CD4-positive, alpha-beta T cell treated with Interleukin-12 subunit alpha and Interleukin-12 subunit beta, for 1 hour (primary cell): ENCODE measurements at places on chromosomes 6 and 20.
A peak's percentile ranks its signal among the peaks of the same experiment; 100 is the strongest.

DNA sequence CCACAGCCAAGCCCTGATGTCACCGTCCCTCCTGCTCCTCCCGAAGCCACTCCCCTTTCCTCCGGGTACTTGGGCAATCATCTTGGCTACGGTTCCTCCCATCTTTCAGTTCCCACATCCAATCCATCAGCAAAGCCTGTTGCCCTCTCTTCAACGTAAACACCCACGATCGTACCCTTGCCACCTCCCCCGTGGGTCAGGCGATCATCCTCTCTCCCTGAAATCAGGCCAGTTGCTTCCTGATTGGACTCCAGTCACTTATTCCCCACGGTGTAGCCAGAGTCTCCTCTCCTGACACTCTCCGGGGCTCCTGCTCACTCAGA lies 44.5 kb downstream of the SULF2 start:
- peak; percentile 33 for DNase-seq

DNA sequence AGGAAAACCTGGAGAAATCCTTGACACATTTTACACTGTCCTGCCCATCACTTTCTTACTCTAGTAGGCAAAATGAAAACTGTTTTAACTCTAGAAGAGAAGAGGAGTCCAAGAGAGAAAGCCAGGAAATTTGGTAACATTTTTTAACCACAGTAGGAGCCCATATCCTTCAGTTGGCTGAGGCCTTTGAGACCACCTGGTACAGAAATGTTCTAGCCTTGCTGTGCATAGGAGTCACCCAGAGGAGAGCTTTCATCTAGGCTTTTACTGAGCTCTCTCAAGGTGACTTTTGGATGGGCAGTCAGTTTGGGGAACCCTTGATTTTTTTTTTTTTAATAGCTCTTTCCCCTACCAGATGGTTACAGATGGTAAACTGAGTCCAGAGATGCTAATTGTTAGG lies 25.0 kb downstream of the LRRN4 start:
- DNase-seq, result no peak

- no peak for DNase-seq
These were observed 434.3 kb downstream of the TBC1D32 start for GRCh38 chr6:120899932-120900331.

DNA sequence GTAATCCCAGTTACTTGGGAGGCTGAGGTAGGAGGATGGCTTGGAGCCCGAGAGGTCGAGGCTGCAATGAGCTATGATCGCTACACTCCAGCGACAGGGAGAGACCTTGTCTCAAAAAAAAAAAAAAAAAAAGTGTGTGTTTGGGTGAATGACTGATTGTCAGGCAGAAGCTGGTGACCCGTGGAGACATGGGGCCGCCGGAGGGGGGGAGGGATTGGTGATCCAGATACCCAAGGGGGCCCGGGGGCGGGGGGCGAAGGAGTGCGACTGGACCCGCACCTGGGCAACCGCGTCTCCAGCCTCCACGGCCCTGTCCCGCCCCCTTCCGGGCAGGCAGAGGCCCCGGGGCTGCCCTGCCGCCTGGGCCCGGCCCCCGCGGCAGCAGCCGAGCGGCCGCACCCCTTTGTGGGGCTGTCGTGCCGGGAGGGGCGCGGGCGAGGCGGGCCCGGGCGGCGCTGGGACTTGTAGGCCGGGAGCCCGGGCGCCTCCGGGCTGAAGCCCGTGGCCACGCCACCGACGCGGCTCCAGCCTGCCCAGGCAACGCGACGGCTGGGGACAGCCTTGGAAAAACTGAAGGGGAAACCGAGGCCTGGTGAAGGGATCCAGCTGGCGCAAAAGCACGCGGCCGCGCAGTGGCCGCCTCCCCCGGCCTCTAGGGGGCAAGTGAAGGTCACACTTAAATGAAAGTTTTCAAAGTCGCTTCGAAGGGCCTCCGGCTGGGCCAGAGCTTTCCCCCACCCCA lies 2.1 kb upstream of the RBM38 start:
- DNase-seq, result peak; percentile 65

DNA sequence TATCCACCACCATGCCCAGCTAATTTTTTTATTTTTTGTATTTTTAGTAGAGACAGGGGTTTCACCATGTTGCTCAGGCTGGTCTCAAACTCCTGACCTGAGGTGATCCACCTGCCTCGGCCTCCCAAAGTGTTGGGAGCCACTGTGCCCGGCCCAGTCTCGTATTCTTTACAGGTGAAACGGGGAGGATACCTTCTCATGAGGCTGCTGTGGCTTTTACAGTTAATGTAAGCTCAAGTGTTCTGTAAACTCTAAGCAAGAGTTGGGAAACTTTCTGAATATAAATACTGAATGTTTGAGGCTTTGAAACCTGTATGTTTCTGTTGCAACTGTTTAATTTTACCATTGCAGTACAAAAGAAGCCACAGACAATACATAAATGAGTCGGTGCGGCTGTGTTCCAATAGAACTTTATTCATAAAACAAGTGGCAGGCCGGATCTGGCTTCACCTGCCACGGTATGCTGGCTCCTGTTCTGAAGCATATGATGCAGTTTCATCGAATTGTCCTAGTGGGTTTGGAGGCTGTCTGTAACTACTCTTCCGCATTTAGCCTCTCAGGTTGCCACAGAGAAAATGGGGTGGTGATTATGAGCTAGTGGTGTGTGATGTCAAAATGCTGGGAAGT lies 192.5 kb upstream of the ZFP64 start:
- no peak for DNase-seq

- no peak for DNase-seq
These were observed 4.8 kb downstream of the SLC32A1 start for GRCh38 chr20:38728911-38729642.

- no peak for DNase-seq
These were observed 150.3 kb downstream of the MBOAT1 start for GRCh38 chr6:20061952-20062351.

DNA sequence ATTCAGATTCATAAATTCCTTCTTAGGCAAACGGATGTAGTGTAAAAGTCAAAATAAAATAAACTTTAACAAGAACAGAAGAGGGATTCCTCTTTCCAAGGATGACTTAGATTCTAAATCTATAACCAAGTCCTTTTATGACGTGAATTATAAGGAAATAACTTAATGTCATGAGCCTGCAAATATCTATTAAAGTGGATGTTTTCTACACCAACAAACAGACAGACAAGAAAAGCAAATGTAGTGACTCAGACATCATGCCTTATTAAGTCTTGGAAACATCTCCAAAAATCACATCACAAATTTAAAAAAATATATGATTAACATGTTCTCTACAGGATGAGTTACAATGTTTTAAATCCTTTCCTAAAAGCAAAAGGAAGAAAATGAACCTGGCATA lies 397.1 kb downstream of the ESR1 start:
- no peak for DNase-seq

GRCh38 chr6:15243910-15244619 lies 1.8 kb upstream of the JARID2 start:
- DNase-seq, result no peak

DNA sequence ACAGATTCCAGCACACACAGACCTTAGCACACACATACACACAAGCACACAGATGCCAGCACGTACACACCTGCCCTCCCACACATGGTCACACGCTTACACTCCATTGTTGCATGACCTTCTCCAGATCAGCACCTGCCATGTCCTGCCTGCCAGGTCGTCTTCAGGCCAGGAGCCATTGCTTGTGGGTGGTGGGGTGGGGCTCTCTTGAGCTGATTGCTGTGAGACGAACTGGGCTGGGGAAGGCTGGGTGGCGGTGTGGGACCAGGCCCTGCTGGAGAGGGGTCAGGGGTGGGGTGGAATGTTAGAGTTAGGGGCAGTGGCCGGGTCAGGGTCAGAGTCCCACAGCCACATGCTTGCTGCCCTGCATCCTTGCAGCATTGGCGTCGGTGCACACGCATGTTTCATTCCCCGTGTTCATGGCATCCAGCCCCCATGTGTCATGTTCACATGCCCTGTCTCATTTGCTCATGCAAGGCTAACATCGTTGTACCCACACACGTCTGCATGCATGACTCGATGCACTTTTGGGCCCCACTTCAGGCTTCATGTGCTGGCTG lies 6.5 kb upstream of the NPBWR2 start:
- DNase-seq, result no peak

- no peak for DNase-seq
These were observed 97.7 kb downstream of the RFX6 start for GRCh38 chr6:116974526-116975316.

DNA sequence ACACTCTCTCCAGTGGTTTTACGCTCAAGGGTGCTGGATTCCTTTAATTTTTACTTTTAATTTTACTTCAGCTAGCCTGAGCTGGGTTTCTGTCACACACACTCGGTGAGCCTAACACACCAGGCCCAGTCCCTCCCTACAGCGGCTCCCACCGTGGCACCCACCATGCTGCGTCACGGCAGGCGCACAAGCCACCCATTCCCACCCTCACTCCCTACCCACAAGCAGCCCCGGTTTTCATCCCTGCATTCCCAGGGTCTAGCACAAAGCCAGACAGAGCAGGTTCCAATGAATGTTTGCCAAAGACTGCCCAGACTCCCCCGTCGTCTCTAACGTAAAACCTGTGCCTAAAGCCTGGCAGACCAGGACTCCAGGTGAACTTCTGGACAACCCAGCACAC lies 50.3 kb downstream of the MYH7B start:
- DNase-seq, result no peak

DNA sequence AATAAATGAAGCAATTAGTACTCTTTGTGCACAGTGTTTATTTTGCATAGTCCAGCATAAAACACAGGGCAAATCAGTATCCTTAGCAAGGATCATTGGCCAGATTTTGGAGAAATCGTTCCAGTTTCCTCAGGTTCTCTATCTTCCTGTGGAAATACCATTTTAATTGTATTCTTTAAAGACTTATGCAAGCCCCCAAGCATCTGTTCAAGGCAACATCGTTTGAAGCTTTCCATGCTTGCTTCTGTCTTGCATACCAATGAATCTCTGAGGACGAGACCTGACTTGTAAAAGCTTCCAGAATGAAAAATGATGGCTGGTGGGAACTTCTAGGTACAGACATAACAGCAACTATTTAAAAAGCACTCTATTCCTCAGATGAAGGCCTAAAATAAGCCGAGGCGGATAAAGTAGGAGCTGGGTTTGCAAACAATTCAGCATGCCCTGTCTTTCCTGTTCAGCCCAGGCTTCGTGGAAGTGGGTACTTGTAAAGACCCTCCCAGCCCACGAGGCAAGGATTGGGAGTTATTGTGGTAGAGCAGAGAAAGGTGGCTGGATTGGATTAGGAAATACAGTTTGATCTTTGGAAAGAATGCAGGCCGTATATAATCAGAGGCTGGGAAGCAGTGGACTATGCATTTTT lies 21.6 kb downstream of the NRSN1 start:
- DNase-seq, result no peak

DNA sequence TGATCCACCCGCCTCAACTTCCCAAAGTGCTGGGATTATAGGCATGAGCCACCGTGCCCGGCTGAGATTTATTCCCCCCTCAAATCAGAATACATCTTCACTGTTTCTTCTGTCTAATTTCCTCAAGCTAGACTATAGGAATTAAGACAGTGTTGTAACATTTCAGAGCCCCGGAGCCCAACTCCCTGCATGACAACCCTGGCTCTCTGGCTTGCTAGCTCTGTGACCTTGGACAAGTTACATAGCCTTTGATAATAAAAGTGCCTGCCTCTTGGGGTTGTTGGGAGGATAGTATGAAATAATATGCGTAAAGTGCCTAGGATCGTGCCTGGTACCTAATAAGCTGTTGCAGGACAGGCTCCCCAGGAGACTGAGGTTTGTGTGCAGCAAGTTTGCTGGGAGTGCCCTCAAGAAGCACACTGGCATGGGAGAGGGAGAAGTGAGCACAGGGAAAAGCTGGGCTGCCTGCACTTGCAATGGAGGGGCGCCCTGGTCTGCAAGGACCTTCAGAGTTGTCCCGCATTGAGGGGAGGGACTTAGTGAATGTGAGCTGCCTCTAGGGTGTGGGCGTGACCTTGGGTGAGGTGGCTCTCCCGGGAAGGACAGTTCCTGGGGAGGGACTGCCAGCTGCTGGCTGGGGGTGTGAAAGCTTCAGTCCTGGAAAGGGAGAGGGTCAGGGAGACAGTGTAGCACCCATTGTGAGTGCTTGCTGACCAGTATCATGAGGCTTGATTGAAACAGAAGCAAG lies 43.4 kb downstream of the TAF8 start:
- no peak for DNase-seq

GRCh38 chr20:36653456-36653855 lies 7.5 kb upstream of the SLA2 start:
- DNase-seq, result no peak

DNA sequence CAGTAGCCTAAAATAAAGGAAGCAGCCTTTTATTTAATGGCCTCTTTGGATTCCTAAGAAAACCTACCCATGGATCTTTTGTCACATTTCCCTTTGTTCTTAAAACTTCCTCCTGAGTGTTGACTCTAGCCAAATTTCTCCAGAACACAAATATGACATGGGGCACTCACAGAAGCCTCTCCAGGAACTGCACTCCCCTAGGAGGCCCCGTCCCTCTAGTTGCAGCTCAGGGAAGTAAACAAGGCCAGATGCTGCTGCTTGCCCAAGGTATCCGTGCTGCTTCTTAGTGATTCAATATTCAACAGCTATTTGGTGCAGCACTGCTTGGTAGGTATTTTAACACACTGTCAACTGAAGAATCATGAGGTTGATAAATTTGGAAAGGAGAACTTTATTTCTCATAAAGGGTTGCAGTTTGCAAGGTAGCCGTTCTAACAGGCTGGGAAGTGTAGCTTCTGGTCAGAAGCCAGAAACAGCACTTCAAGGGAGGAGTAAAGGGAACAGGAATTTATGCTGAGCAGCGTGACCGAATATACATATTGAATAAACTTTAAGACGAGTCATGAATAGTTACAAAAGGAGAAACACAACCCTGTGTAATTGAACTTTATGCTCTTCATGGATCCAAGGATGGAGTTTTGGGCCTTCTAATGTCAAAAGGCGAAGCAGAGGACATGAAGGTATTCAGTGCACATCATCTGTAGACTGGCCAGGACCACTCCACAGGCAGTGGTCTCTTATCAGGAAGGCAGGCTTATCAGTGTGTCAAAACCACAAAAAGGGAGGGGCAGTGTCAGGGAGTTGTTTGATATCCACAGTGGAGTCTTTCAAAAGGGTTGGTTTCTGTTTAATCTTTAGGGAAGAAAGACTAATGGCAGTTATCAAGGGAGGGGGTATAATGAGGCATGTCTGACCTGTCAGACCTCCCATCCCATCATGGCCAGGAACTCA lies 63.3 kb downstream of the CD24 start:
- no peak for DNase-seq

DNA sequence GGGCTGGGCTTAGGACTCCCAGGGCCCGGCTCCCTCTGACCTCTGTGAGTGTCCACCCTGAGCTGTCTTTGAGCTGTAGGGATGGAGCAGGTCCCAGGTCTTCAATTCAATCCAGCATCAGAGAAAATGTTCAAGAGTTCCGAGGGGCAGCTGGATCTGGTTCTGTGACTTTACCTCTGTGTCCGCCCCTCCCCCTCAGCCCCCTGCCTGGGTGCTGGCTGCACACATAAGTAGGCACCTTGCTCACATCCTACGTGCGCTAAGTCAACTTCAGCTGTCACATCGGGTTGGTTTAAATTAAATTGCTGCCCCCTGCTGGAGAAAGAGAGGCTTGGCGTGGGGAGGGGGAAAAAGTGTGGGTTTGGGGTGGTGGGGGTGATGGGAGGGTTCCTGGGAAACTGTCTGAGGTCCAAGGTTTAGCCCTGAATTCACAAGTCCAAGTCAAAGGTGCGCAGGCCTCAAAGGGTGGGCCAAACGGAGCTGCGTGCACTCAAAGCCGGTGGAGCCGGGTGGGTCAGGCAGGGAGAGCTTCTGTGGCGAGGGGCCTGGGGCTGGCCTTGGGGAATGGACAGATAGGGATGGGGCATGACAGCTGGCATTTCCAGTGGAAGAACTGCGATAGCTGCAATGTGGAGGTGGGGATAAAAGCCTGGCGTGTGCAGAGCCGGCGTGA lies 3.0 kb downstream of the WFDC5 start:
- peak; percentile 24 for DNase-seq

- no peak for DNase-seq
These were observed 301.8 kb upstream of the AGPAT4 start for GRCh38 chr6:161575523-161576254.

- DNase-seq, result no peak
These were observed 14.6 kb upstream of the ARMC12 start for GRCh38 chr6:35722121-35722761.
